Stimulated activated CD8-positive, alpha-beta memory T cell treated with anti-CD3 and anti-CD28 coated beads, Interleukin-15, amount 100 ng/mL, for 24 hours (primary cell): ENCODE measurements at places on chromosomes 4 and X.

DNA sequence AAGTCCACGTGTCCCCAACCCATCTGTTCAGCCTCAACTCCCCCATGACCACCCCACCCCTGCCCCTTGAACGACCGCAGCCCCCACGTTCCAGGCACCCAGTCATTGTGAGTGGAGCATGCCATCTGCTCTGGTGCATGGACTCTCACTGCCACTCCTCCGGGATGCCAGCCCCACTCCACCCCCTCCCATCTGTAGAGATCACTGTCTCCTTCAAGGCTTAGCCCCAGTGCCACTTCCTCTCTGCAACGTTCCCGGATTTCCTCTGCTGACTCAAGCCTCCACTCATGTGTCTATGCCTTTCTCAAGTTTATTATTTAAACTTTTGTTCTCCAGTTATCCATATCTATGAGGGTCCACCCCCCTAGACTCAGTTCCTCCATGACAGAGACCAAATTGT, 54.0 kb downstream of the MAML3 start:
- DNase-seq: no peak

GRCh38 chr4:16866974-16867373, 31.5 kb downstream of the LDB2 start:
- DNase-seq: no peak

GRCh38 chr4:108592674-108592986, 27.7 kb upstream of the RPL34 start:
- no peak for DNase-seq

- no peak for DNase-seq
Observed at GRCh38 chrX:120462370-120462769, 6.7 kb downstream of the LAMP2 start.

- no peak for DNase-seq
Observed at GRCh38 chr4:145734031-145734430, 54.1 kb downstream of the C4orf51 start.

DNA sequence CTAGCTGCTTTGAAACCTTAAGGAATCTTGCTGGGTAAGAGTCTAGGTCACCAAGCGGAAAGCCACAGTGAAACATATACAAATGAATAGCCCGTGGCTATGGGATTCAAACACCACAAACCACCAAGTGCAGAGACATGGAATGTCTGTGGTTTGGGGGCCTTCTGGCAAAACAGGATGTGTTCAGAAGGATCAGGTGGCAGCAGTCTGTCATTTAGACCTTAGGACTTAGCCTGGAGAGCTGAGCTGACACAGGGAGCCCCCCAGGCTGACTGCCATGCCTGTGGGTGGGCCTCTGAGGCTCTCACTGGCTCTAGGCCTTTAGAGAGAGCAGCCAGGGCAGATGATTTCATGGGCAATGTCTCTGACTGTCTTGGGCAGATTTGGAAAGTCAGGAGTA, 225.6 kb downstream of the FBXW7 start:
- no peak for DNase-seq

DNA sequence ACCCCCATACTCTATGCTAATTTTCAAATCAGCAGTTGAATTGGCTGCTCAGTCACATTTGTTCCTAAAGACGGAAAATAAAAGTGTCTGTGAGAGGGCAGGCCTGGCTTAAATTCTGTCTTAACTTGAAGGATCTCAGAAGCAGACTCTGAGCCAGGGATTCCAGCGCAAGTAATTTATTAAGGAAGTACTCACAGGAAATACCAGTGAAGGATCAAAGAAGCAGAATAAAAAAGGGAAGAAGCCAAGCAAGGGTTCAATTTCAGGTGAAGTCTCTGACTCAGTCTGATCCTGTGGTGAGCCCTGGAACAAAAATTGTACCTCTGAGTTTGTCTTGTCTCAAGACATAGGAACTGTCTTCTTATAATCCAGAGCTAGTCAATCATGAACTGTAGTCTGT, 52.2 kb downstream of the IL1RAPL1 start:
- no peak for DNase-seq

GRCh38 chrX:13396924-13397323, 77.1 kb upstream of the ATXN3L start:
- DNase-seq: no peak

- no peak for DNase-seq
Observed at GRCh38 chrX:2351321-2351720, 149.5 kb downstream of the DHRSX start.

- DNase-seq: no peak
Observed at GRCh38 chr4:27692158-27692557, 831.5 kb downstream of the STIM2 start.

- no peak for DNase-seq
Observed at GRCh38 chr4:37693450-37694190, 7.4 kb upstream of the RELL1 start.

DNA sequence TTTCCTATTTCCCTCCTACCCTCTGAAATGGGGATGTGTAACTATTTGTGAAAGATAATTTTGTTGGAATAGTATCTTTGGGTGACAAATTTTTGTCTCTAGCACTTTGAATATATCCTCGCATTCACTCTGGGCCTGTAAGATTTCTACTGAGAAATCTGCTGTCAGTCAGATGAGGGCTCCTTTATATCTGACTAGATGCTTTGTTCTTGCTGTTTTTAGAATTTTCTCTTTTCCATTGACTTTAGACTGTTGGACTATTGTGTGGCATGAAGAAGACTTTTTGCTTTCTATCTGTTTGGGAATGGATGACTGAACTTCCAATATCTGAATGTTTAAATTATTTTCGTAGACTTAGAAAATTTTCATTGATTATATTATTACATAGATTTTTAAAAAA, 54.2 kb upstream of the GRID2 start:
- DNase-seq: no peak

- no peak for DNase-seq
Observed at GRCh38 chr4:162115333-162115732, 48.5 kb downstream of the FSTL5 start.

- DNase-seq: no peak
Observed at GRCh38 chr4:6753103-6753560, 29.4 kb upstream of the KIAA0232 start.

GRCh38 chrX:110397904-110398303, 39.3 kb downstream of the RTL9 start:
- no peak for DNase-seq
